ENCODE measurements at places on chromosomes 2 and 18.

DNA sequence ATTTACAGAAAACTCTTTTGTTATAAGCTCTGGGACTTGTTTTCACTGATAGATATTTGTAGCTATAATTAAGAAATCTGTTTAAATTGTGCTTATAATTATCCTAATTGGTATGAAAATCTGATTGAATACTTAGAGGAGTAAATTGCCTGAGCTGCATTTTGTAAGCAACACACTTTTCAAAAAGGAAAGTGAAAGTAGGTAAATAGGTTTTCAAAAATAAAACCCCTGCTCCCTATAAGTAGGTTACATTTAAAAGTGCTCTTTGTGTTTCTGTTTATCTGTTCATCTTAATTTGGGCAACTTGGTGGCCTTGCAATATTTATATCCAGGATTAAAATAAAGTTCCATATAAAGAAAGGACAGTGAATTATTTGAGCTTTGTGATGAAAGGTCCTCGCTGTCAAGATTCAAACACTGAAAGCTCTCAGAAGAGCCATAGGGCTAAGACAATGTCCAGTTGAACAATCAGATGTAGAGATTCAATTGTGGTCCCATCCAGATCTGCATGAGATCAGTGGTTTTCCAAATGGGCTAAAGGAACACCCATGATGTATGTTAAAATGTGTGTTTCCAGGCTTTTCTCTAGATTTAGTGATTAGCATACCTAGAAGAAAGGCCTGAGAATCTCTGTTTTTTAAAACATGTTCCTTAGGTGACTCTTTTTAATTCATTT is 371.6 kb downstream of the RPRM start:
- DNase-seq: no peak

DNA sequence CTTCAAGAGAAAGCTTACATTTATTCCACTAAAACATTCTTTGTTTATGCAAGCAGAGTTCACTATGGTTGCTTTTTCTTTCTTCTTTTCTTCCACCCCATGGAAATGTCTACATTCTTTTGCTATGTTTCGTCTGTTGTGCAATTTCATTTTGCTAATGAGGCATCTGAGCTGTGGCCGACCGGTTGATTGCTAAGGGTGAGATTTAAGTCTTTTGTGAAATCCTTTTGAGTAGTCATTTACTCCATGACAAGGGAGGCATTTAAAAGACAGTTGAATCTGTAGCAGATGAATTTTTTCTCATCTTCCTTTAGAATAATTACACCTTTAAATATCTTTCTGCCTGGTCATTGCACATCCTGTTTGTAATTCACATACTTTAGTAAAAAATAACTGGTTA is 324.1 kb upstream of the THUMPD2 start:
- no peak for DNase-seq

GRCh38 chr2:37529830-37530415 is 141.5 kb downstream of the CDC42EP3 start:
- DNase-seq: no peak

- DNase-seq: no peak
These were observed 12.8 kb upstream of the FSHR start for GRCh38 chr2:49167131-49167530.

GRCh38 chr2:171167352-171167997 is 6.8 kb upstream of the TLK1 start:
- no peak for DNase-seq

DNA sequence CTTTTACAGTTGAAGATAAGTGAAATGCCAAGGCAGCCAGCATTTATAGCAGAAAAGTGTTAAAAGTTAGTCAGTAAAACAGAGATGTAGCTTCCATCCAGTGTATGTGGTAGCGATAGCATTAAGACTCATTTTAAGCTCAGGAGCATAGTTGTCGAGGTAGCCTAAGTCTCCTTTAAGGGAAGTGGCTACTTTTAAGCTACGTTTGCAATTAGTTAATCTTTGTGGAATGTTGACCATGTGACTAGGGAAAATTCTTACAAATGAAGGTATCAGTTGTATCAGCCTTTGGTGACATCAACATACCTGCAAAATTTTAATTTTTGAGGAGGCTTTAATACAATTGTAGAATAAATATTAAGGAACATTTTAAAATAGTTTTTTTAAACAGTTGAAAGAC is 61.9 kb downstream of the LHCGR start:
- no peak for DNase-seq

GRCh38 chr2:66567729-66568128 is 132.8 kb downstream of the MEIS1 start:
- DNase-seq: no peak

- DNase-seq: no peak
These were observed 14.0 kb downstream of the RNF125 start for GRCh38 chr18:32032609-32033008.

DNA sequence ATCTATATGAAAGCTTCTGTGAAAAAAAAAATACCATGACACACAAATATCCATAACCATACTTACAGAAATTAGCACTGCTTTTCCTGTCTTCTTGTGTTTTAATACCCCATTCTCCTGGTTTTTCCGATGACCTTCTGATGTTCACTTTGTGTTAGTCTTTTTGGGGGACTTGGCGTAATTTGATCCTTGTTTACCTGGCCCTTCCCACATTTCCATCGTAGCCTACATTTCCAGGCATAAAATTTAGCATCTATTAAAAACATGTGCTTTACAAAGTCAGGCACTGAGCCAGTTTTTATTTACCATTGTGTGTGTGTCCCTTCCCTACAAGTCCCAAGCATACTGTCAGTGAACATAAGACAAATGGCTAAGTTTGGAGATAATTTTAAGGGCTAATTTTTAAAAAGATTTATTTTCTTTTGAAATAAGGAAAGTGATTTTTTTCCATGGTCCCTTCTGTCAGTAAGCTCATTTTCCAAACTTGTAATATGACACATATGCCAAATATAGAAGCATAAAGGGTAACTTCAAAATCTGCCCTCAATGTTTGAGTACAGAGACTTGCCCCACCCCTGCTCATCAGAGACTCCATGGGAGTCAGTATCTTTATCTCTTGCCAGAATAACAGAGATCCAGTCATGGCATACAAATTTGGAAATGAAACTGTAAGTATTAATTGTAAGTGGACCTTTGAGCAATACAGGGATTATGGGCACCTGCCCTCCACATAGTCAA is 27.3 kb downstream of the SESTD1 start:
- no peak for DNase-seq

DNA sequence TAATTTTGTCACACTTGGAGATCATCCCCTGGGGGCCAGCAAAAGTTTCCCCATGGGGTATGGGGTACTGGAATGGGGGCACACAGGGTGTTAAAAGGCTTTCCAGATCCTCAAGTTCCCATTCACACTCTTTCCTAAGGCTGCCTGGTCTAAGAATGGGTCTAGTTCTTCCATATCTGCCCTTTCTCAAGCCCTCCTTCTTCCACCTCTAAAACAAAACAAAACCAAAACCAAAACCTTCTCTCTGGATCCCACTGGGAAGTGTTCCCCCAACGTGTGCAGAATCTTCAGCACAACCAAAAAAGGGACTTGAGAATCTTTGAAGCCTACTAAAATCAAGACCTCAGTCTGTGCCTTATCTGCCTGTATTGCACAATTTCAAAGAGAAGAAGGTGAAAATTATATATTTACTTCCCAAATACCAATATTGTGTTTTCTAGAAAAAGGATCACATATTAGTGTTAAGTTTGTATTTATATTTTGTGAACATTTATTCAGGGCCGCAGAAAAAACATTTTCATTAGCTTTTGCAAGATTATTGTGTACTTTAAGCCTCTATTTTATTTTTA is 207.2 kb upstream of the TCF4 start:
- DNase-seq: no peak

- no peak for DNase-seq
These were observed 802.3 kb upstream of the GYPC start for GRCh38 chr2:125853626-125854025.

DNA sequence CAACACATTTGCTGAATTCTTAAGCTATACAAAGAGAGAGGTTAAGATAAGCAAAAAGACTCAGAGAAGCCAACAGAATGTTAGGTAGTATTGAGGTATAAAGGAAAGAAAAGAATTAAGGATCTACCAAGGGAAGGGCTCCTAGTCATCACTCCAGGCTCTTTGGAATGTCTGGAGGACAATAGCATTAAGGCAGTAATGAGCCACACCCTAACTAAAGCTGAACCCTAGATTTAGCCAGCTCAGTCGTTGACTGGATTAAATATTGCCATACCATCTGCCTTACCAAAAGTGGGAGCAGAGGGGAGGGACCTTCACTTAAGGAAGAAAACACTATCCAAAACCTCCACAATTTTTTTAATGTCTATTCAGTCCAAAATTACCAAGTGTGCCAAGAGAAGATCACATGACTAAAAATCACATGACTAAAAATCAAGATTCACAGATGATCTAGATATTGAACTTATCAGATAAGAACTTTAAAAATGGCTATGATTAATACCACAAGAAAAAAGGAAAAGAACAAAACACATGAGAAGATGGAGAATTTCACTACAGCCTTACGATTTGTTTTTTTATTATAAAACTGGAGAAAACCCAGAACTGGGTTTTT is 59.7 kb downstream of the EXOC6B start:
- DNase-seq: no peak

DNA sequence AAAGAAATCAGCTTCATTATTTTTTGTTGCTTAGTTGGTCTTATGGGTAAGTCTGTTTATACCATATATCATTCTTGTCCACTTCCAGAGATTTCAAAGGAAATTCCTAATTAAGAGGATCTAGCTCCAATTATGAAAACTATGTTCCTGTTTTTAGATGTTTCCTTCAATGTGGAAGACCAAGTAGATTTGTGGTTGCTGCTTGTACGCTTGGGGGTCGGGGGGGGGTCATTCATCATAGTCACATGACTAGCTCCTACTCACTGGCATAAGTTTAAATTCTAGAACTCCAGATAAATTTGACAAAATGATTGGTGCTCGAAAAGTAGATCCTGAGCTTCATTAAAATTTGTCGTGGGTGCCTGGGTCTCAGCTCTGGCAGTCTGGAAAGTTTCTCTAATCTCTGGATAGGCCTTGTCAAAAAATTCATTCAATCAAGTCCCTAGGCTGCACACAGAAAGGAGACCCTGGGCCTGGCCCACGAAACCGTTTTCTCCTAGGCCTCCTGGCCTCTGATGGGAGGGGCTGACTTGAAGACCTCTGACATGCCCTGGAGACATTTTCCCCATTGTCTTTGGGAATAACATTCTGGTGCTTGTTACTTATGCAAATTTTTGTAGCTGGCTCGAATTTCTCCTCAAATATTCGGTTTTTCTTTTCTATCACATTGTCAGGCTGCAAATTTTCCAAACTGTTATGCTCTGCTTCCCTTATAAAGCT is 62.5 kb downstream of the MEP1B start:
- no peak for DNase-seq

DNA sequence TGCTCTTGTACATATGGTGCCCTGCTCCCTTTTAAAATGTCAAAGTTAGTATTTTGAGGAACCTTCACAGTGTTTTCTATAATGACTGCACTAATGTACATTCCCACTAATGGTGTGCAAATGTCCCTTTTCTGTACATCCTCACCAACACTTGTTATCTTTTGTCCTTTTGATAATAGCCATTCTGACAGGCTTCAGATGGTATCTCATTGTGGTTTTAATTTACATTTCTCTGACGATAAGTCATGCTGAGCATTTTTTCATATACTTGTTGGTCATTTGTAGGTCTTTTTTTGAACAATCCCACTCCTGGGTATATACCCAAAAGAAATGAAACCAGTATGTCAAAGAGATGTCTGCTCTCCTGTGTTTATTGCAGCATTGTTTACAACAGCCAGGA is 268.3 kb downstream of the FBXO15 start:
- DNase-seq: no peak

DNA sequence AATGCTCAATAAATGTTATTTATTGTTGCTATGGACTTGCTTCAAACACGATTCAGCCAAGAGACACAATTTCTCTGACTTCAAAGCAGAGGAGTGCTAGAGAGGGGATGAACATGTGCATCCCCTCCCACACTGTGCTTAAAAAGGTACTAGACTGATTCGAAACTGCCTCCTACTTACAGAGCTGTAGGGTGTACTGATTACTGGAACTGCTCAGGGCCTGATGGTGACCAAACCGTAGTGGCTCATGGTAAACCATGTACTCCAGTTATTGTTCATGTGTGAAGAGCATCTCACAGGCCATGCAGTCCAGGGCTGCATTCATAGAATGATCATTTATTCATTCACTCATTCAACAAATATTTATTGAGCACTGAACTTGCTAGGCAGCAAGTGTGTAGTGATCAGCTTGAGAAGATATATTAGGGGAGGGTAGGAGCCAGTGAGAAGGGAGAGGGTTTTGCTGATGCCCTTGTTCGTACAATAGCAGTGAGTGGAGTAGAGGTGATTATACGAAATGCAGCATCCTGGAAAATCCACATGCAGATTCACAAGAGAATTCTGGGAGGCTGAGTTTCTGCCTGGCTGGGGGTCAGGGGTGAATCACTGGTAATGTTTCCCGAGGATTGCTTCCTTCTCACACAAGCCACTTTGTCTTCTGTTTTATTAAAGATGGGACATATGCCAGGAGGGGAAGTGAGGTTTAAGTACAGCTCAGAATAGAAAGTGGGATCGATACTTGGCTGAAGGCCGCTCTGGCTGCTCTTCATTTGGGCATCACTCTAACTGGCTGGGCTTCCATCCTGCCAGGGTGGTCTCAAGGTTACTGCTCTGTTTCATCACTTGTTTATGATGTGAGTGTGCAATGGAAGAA is 245.4 kb downstream of the RAD51AP2 start:
- no peak for DNase-seq

GRCh38 chr2:134416637-134417036 is 162.8 kb downstream of the MGAT5 start:
- DNase-seq: no peak

DNA sequence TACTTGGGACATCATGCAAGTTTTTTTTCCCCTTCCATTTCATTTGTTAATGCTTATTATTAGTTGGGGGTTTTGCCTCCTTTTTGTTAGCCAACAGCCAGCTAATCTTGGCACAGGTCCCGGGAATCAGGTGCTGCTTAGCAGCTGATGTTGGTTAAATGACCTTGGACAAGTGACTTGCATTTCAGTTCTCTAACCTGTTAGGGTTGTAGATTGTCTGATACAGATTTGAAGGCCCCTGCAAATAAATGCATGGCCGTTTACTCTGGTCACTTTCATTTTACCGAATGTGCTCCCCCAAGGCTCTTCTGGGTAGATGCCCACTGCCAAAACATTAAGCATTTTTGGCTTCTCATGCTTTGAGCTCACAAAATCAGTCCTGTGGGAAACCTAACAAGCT is 120.9 kb downstream of the SPTBN1 start:
- DNase-seq: no peak

- DNase-seq: no peak
These were observed 377.6 kb upstream of the TRIB2 start for GRCh38 chr2:12338946-12339697.
